ENCODE measurements at places on chromosomes 3 and 15.
A peak's percentile ranks its signal among the peaks of the same experiment; 100 is the strongest.

DNA sequence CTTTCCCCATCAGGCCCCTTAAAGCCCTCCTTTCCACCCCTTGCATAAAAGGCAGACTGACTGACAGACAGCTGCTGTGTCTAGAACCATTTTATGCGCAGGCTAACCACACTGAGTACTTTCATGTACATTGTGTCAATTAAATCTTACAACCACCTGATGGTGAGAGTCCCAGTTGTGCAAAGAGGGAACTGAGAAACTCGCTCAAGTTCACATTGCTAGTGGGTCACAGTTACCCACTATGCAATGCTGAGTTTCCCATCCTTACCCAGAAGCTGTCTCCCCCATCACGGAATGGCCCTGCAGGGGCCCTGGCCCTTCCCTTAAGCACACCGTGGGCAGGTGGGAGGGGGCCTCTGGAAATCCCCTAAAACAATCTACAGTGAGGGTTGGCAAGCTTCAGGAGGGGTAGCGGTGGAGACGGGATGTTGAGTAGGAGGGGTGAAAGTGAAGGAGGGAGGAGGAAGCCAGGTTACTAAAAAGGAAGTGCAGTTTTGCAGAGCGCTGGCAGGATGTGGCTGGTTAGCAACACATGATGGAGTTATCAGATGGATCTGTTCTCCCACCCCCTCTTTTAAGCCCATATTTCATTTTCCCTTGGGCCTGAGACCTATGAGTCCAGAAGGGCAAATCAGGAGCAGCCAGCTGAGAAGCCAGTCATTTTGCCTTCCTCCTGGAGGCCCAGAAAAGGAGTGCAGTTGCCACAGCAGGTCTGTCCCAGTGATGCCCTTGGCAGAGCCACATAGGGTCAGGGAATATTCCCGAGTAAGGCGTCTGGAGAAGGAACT is 30.0 kb downstream of the STARD5 start:
- peak; percentile 75 for DNase-seq

- no peak for DNase-seq
Measured at GRCh38 chr3:54817628-54818027, 110.2 kb downstream of the LRTM1 start.

- DNase-seq: no peak
Measured at GRCh38 chr3:5140839-5141238, 18.7 kb downstream of the ARL8B start.

- no peak for DNase-seq
Measured at GRCh38 chr3:195227871-195228270, 43.1 kb downstream of the XXYLT1 start.

Measured in AML-193 (cell line).